Naive thymus-derived CD4-positive, alpha-beta T cell (primary cell): ENCODE measurements at places on chromosomes 3 and 15. TPM values are rescaled to one million over a fixed set of nuclear protein-coding genes. Genes with fewer than 3 reads are reported as not detected.

GRCh38 chr3:184726497-184726896, 14.6 kb upstream of the MAGEF1 start:
- H3K36me3 ChIP-seq, result no peaks in the 10 kb centered on the region
- no peak overlapping the region for H3K4me3 ChIP-seq
- no peaks in the 10 kb centered on the region for H3K4me1 ChIP-seq
- no peak for DNase-seq
- H3K27ac ChIP-seq, result no peak overlapping the region
- H3K27me3 ChIP-seq, result no peaks in the 10 kb centered on the region

The SLC24A5 gene
- not detected for total RNA-seq

The SRGAP3 gene
- 6.0 TPM for total RNA-seq

The TPRG1 gene
- 1.3 TPM for total RNA-seq

DNA sequence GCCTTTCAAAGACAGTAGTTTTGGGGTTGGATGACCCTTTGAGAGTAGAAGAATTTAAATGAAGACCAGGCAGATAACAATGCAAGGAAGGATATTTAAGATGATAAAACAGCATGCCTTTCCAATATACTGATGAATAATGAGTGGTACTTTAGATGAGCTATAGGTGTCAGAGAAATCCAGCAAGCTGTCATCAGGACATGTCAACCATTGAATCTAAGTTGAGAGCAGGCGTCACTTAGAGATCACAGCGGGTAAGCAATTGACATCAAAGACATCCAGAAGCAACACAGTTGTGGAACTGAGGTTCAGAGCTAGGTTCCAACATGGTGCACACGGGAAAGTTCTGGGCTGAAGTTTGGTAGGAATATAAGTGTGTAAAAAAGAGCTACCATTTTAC, 25.0 kb downstream of the CCDC54 start:
- no peaks in the 10 kb centered on the region for H3K36me3 ChIP-seq
- H3K27me3 ChIP-seq, result no peaks in the 10 kb centered on the region
- no peaks in the 10 kb centered on the region for H3K4me1 ChIP-seq
- no peak overlapping the region for H3K4me3 ChIP-seq
- no peak for DNase-seq
